Activated CD8-positive, alpha-beta T cell treated with anti-CD3 and anti-CD28 coated beads for 36 hours (primary cell): ENCODE measurements at places on chromosomes 2 and 18. TPM values are rescaled to one million over a fixed set of nuclear protein-coding genes. Genes with fewer than 3 reads are reported as not detected.

CDH2 gene
- 0.18 TPM for total RNA-seq

SH3RF3 gene
- total RNA-seq: 1.9 TPM

- H3K4me3 ChIP-seq: no peak overlapping the region
- no peaks in the 10 kb centered on the region for H3K27me3 ChIP-seq
- no peaks in the 10 kb centered on the region for H3K36me3 ChIP-seq
- H3K27ac ChIP-seq: no peak overlapping the region
- DNase-seq: no peak
Observed at GRCh38 chr18:36735130-36735529, 93.7 kb downstream of the TPGS2 start.

HOXD10 gene
- not detected for total RNA-seq

GRCh38 chr2:111116843-111117597, 3.7 kb upstream of the BCL2L11 start:
- H3K4me1 ChIP-seq: peaks cover 45% of the 10 kb centered on the region
- peak; percentile 80 for DNase-seq
- H3K27ac ChIP-seq: peak overlapping the region; percentile 26
- peak overlapping the region; percentile 95 for H3K4me3 ChIP-seq
- H3K36me3 ChIP-seq: peaks cover 1% of the 10 kb centered on the region

- H3K27me3 ChIP-seq: no peaks in the 10 kb centered on the region
- peaks cover 15% of the 10 kb centered on the region for H3K4me1 ChIP-seq
- no peak for DNase-seq
- peak overlapping the region; percentile 1 for H3K27ac ChIP-seq
- H3K4me3 ChIP-seq: no peak overlapping the region
Observed at GRCh38 chr2:8796315-8796848, 41.0 kb downstream of the KIDINS220 start.

DNA sequence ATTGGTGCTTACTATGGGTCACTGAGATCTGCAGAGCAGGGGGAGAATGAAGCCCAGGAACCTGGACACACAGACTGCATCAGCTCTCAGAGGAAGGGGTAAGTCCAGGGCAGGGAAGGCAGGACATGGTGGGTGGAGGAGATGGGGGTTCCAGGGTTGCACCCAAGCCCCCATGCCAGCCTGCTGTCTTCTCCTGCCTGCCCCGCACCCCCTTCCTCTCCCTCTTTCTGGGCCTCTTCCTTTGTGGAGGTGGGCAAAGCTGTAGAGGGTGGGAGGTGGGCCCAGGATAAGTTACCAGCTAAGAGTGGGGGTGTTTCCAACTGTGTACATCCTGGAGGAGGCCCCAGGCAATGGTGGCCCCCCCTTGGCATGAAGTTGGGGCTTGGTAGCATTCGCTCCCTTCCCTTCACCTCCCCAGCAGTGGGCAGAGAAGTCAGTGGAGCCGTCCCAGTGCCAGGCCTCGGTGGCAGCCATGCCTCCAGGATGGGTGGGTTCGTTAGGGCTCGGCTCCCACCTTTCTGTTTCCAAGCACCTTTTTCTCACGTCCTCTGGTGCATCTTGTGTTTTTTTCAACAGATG, 132.2 kb downstream of the CLIP4 start:
- no peaks in the 10 kb centered on the region for H3K36me3 ChIP-seq
- no peaks in the 10 kb centered on the region for H3K4me1 ChIP-seq
- DNase-seq: no peak
- H3K27ac ChIP-seq: no peak overlapping the region
- no peak overlapping the region for H3K4me3 ChIP-seq

DNA sequence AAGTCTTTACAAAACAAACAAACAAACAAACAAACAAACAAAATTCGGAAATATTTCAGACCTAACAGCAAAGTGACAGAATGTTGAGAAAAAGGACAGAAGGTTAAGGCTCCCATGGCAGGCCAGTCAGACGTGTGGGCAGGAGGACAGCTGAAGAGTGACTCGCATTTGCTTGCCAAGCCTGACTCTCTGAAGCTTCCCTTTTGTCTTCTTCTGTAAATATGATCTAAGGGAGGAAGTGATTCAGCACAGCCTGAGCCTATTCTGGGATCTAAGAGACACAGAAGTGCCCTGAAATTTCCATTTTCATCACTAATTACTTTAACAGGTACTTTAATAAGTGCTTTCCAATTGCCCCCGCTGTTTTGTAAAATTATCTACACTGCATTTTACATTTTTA, 134.0 kb upstream of the LYPD1 start:
- H3K4me1 ChIP-seq: no peaks in the 10 kb centered on the region
- no peak overlapping the region for H3K27ac ChIP-seq
- no peaks in the 10 kb centered on the region for H3K36me3 ChIP-seq
- H3K27me3 ChIP-seq: no peaks in the 10 kb centered on the region

DNA sequence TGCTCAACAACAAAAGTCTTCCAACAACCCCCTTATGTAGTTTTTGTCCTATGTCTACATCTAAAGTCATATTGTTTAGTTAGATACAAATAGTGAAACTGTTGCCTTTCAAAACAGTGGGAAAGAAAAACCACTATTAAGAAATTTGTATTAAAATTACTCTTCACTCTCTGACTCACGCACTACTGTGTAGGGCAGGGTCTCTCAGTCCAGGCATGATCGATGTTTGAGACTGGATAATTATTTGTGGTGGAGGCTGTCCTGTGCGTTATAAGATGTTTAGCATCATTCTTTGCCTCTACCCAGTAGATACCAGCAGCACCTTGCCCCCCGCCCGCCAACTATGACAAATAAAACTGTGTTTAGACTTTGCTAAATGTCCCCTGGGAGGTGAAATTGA, 369.4 kb upstream of the ZEB2 start:
- H3K27me3 ChIP-seq: peaks cover 7% of the 10 kb centered on the region
- H3K36me3 ChIP-seq: no peaks in the 10 kb centered on the region
- no peaks in the 10 kb centered on the region for H3K4me1 ChIP-seq
- H3K27ac ChIP-seq: no peak overlapping the region
- H3K4me3 ChIP-seq: no peak overlapping the region

DNA sequence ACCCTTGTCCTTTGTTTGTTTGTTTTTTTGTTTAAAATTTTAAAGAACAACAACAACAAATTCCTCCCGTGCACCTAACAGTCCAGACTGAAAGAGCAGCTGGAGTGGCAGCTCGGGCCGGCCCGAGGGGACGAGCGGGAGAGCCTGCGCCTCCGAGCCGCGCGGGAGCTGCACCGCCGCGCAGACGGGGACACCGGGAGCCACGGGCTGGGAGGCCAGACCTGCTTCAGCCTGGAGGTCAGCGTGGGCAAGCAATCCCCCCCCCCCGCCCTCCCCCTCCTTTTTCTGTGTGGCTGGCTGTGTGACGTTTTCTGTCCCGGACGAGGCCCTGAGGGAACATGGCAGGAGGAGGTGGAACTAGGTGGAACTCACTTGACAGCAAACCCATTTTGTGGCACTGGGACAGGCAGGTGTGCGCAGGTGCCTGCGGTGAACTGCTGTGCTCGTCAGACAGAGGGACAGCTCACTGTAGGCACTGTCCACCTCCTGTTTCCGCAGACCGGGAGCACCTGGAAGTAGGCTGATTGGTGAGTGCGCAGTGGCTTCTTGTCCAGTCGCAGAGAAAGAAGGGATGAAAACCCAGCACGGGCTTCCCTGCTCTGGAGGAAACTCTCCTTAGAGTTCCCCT, 80.6 kb downstream of the MTCL1 start:
- H3K27ac ChIP-seq: no peak overlapping the region
- H3K36me3 ChIP-seq: no peaks in the 10 kb centered on the region
- no peaks in the 10 kb centered on the region for H3K4me1 ChIP-seq

DNA sequence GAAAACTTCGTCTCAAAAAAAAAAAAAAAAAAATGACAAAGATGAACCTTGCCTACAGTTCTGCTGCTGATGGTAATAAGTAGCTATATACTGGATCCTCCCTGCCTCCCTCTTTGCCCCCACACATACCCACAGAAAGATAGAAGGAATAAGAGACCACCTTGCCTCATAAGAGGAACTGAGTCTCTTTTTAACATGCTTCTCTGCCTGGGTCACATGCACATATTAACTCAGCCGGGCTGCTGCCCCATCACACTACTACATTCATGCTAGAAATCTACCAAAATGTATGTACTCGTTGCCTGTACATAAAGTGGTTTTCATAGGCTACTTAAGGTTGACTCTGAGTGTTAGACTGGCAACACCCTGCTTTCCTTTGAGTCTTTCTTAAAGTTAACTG, 78.9 kb upstream of the B3GNT2 start:
- no peak for DNase-seq
- H3K27me3 ChIP-seq: no peaks in the 10 kb centered on the region
- peaks cover 3% of the 10 kb centered on the region for H3K36me3 ChIP-seq
- no peak overlapping the region for H3K4me3 ChIP-seq

- H3K36me3 ChIP-seq: no peaks in the 10 kb centered on the region
- peaks cover 10% of the 10 kb centered on the region for H3K27me3 ChIP-seq
- no peaks in the 10 kb centered on the region for H3K4me1 ChIP-seq
- H3K27ac ChIP-seq: no peak overlapping the region
- H3K4me3 ChIP-seq: no peak overlapping the region
Observed at GRCh38 chr2:848099-848498, 102.5 kb upstream of the SNTG2 start.

SDC1 gene
- total RNA-seq: 0.14 TPM

- H3K27me3 ChIP-seq: no peaks in the 10 kb centered on the region
- DNase-seq: no peak
- no peak overlapping the region for H3K27ac ChIP-seq
- H3K4me1 ChIP-seq: peaks cover 37% of the 10 kb centered on the region
- H3K36me3 ChIP-seq: peaks cover 9% of the 10 kb centered on the region
Observed at GRCh38 chr2:84914334-84914733, 8.9 kb downstream of the TMSB10 start.

TLX2 gene
- total RNA-seq: 0.16 TPM

GRCh38 chr2:120938045-120938771, 202.5 kb downstream of the GLI2 start:
- no peaks in the 10 kb centered on the region for H3K36me3 ChIP-seq
- no peaks in the 10 kb centered on the region for H3K27me3 ChIP-seq
- no peak overlapping the region for H3K4me3 ChIP-seq

DNA sequence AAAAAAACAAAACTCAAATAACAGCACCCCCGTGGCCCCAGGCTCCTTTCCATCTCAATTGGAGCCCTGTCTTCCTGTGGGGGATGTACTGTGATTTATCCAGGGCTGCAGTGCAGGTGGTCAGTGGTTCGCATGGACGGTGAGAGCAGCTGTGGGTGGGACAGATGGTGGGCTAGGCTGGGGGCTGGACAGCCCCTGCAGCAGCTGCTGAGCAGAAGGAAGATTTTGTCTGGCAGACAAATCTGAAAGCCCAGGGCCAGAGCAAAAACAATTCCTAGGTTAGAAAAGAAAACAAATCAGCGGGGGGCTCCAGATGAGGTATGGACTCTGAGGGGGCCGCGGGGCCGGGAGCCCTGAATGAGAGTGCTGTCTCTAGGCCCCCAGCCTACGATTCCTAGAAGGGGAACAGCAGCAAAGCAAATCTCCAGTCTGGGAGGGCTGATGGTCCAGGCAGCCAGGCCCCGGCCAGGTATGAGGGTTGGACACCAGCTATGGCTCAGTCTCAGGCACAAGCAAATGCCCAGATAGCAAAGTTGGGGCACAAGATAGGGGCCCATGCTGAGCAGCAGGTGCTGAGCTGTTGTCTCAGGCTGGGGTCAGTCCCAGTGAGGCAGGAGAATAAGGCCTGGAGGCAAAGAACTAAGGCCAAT, 45.4 kb downstream of the SOWAHC start:
- H3K27ac ChIP-seq: no peak overlapping the region
- no peak overlapping the region for H3K4me3 ChIP-seq
- DNase-seq: no peak
